ENCODE measurements at places on chromosomes 4 and X.

GRCh38 chrX:139831017-139831416 is 101.8 kb downstream of the ATP11C start:
- no peak for DNase-seq

- DNase-seq, result no peak
Measured at GRCh38 chr4:121950680-121951520, 960 bp downstream of the TRPC3 start.

- DNase-seq, result no peak
Measured at GRCh38 chrX:24204331-24204730, 54.8 kb downstream of the ZFX start.

DNA sequence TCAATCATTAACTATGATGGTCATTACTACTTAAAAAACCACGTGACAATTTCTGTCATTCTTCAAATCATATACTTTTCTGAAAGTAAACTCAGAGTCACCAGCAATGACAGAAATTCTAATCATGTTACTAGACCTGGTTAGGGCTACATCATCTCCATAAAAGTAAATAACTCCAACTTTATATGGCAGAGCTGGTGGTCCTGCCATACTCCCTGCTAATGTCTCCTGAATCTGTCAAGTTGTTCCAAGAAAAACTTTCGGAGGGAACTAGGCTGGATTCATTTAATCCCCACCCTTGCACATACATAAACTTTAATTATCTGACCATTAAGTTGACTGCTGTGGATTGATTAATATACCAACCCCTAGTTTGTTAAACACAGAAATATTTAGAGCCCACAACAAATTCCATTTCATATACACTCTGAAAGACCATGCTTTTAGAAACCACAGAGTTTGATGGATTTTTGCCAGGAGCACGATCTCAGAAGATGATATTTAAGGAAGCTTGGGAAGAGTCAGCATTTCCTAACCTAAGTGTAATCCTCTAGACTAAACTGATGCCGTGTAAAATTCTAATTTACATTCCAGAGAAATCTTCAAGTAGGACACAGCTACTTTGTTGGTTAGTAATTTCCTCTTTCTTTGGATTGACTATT is 577.0 kb downstream of the FAT4 start:
- DNase-seq, result no peak

- DNase-seq, result no peak
Measured at GRCh38 chrX:119410854-119411253, 11.7 kb downstream of the SLC25A43 start.

GRCh38 chr4:26719954-26720552 is 136.2 kb downstream of the TBC1D19 start:
- DNase-seq, result no peak

DNA sequence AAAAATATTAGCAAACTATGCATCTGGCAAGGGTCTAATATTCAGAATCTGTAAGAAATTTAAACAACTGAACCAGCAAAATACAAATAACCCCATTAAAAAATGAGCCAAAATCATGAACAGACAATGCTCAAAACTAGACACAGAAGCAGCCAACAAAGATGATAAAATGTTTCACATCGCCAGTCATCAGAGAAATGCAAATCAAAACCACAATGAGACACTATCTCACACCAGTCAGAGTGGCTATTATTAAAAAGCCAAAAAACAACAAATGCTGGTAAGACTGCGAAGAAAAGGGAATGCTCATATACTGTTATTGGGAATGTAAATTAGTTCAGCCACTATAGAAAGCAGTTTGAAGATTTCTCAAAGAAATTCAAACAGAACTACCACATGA is 201.3 kb upstream of the CPEB2 start:
- DNase-seq, result no peak

DNA sequence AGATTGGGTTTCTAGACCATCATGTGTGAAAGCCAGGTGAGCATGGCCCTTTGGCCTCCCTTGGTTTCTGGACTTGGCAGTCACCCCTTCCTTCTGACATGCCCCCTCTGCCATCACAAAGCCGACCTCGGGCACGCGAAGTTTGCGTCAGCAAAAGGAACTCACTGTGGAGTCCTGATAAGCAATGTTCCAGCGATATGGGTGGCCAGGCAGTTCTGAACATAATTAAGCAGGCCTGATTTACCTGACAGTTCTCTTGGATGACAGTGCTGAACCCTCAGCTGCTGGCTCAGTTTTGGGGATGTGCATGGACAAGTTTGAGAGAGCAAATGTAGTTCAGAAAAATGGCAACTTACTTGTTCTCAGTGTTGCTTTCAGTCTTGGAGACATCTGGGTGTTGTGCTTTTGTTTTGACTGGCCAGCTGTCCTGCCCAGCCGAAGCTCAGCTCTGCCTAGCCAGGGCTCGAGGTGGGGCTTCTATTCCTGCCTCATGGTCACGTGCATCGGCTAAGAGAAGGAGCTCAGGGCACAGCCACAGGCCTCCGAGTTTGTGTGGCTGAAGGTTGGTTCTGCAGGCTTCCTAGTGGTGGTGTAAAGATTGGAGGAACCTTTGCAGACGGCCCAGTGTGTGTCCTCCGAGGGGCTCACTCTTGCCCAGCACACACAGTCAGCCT is 78.3 kb downstream of the CLDN34 start:
- DNase-seq, result no peak
